NCI-H526 (cell line): ENCODE measurements at places on chromosomes 3 and 15.

GRCh38 chr3:41882956-41883355 lies 78.9 kb downstream of the ULK4 start:
- DNase-seq: no peak

- no peak for DNase-seq
Observed at GRCh38 chr3:81968658-81969057, 207.2 kb upstream of the GBE1 start.

DNA sequence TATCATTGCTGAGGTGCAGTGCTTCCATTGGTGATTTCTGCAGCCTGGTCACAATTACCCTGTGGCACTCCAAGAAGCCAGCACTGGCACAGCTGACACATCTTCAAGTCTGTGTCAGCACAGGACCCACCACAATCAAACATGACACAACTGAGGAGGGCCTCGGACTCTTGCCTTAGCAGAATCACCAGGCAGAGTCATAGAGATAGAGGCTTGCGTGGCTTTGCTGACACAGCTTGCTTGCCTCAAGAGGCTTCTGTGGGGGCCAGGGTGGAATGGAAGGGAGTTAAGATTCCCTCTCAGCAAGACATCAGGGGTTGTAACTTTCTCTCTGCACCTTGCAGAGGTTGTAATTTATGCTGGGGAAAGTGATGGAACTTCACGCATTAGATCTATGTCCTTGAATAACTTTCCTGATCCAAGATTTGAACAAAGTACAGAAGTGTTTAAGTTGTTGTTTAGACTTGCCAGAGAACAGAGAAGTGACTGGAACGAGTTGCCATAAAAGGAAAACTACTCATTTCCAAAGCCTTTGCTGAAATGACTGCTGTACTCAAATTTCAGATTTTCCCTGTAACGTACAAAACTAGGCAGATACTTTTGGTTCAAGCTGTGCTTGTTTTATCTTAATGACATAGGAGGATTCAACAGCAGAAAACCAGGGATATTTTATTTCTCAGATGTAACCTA lies 170.7 kb downstream of the DIPK2A start:
- DNase-seq: no peak

- no peak for DNase-seq
Observed at GRCh38 chr3:52394751-52395502, 50.0 kb downstream of the SEMA3G start.

DNA sequence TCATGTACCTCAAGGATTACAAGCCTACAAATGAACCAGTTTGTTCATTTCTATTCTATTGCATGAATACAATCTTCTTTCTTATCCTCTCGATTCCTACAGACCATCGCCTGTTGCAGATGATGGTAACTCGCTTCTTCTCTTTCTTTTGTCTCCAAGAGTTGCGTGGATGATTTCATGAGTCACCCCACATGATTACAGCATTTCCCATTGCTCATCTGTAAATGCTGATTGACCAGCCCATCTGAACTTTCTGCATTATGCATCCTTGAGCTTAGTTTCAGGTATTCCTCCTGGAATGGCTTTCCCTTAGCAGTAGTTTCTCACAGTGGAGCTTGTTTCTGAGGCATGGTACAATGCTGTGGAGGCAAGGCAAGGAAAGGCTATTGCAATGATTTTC lies 109.6 kb upstream of the TOPAZ1 start:
- no peak for DNase-seq

GRCh38 chr3:178802993-178803693 lies 266.9 kb downstream of the KCNMB2 start:
- no peak for DNase-seq
